ENCODE measurements at places on chromosomes 2 and 18.
A peak's percentile ranks its signal among the peaks of the same experiment; 100 is the strongest.

DNA sequence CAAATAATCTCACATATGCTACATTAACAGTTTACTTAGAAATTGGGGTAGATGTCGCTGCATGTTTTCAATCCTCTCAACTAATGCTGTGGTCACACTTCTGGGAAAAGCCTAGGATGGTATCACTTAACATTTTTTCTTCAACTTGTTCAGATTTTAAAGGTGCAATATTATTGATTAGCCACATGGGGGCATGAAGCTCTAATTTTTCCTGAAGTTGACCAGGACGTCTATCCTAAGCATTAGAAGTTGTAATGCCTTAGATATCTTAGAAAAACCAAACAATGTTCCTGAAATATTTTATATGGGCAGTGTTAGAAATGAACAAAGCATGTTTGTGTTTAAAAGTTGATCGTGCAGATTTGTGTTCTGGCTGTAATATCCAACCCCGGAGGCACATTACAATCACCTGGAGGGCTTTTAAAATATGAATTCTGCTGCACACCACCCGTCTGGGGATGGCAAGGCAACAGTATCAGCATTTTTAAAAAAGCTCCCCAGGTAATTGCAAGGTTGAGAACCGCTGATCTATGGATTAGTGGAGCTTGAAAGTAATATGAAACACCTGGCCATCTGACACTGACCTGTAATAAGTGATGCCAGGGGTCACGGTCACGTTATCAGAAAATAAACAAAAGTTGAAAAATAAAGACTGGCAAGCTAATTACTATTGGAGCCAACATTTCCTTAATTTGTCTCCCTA lies 100.5 kb upstream of the LMAN1 start:
- no peak for DNase-seq

GRCh38 chr2:159913900-159914299 lies 115.9 kb upstream of the CD302 start:
- DNase-seq: no peak

DNA sequence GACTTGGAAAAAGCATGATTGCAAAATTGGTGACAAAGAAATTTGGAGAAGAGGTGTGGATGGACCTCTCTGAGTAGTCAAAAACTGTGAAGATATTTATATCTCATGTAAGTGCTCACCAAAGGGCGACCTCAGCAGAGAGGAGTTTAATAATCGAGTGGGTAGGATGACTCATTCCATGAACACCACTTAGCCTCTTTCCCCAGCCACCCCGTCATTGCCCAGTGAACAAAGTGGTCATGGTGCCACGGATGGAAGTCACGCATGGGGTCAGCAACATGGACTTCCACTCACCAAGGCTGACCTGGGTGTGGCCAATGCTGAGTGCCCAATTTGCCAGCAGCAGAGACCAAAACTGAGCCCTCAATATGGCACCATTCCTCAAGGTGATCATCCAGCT lies 997.4 kb upstream of the GYPC start:
- no peak for DNase-seq

DNA sequence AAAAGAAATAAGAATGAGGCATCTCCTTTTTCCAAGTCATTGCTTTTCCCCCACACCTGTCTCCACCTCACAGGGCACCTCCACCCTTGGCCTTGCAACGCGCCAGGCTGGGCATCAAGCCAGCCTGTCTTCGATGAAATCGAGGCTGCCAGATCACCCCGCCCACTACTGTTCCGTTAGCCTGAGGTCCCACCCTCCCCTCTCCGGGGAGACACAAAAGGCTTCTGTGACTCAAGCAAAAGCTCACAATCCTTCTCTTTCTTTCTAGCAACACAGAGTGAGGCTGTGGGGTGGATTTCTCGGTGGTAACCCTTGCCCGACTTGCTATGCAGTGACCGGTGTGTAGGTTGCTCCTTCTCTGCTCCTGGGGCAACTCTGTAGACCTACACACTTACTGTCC lies 9.9 kb downstream of the TNP1 start:
- no peak for DNase-seq

GRCh38 chr18:8976606-8977005 lies 125.9 kb upstream of the NDUFV2 start:
- no peak for DNase-seq

DNA sequence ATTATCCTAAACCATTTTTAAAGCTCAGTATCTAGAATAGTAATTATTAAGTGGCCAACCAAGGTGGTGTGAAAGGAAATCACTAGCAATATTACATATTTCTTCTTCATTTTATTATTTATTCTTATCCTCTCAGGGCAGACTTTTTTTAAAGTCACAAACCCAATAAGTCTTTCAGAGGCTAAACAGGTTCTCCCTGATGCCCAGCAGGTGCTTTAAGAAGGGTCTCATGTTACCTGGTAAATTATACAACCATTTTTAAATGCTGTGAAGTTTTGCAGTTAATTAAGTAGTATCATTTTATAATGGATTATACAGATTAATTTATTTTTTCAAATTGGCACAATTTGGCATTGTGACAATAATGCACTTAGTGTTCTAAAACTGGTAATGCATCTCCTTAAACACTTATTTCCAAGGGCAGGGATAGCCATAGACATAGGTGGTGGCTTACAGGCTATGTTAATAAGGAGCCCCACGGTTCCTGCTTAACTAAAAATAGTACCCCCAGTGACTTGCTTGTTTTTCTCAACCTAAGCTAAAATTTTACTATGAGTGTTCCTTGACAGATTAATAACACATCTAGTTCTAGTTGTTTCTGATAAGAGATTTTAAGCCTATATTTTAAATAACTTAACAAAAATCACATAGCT lies 67.0 kb downstream of the PMS1 start:
- DNase-seq: no peak

DNA sequence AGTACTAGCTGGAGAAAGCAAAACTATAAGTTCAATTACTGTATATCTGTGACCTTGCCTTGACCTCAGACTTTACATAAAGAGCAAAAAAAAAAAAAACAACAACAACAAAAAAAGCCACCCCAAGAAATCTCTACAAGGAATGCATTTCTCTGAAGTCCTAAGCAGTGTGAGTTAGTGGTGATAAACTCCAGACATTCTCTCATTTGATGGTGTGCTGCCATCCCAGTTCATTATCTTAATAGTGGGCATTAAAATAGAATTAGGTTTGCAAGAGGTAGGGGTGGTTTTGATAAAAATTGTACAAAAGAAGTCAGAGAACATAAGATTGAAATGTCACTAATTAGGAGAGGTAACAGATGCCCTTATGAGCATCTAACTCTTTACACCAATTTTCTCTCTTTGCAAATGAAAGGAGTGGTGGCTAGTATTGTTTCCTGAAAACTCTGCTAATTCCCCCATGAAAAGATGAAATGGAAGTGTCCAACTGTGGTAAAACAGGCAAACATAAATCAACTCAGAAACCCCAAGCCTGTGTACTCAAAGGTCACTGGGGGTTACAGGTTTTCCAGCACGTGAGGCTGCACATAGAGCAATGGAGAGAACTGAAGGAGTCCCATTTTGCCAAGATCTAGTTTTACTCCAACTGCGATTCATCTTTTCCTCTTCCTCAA lies 131.9 kb downstream of the MEIS1 start:
- no peak for DNase-seq

DNA sequence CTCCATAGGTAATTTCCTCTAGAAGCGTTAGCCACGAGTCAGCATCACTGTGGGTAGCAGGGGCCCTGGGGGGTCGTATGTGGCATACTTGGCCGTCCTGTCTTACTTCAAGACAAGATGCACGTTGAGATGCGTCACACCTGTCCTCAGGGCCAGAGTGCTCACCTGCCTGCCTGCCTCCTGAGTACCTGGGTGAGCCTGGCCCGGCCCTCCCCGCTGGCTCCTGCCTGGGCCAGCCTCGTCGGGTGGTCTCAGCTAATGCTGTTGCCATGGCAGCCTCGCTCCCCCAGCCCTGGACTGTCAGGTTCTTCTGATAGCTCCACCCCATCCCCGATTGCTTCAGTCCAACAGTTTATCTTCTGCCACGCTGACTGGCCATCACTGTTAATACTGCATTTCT lies 232.4 kb downstream of the GBX2 start:
- DNase-seq: no peak

DNA sequence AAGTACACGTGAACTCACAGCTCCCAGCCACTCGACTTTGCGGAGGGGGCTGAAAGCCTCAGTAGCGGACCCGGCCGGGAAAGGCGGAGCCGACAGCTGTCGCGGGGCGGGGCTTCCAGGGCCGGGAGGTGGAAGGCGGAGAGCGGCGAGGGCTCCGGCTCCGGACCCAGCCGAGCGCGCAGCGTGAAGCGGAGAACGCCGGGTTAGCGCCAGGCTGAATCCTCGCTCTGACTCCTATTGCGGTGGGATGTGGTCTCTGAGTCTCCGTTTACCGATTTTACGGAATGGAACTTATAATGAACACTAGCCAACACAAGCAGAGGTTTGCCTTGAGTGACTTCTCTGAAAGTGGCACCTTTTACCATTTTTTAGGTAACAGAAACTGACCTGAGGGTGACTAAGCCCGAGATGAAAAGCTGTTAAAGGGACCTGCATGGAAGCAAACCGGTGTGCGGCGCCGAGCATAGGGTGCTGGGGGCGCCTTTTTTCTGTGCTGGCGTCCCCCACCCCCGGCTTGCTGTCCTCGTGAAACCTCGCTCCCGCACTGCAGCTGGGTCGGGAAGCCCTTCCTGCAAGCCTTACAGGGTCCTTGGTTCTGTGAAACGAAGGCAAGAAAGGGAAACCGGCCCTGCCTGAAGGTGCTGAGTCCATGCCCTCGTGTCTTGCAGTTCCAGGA lies 72.9 kb downstream of the EN1 start:
- peak; percentile 45 for DNase-seq

GRCh38 chr2:235694721-235695601 lies 201.1 kb downstream of the AGAP1 start:
- no peak for DNase-seq

DNA sequence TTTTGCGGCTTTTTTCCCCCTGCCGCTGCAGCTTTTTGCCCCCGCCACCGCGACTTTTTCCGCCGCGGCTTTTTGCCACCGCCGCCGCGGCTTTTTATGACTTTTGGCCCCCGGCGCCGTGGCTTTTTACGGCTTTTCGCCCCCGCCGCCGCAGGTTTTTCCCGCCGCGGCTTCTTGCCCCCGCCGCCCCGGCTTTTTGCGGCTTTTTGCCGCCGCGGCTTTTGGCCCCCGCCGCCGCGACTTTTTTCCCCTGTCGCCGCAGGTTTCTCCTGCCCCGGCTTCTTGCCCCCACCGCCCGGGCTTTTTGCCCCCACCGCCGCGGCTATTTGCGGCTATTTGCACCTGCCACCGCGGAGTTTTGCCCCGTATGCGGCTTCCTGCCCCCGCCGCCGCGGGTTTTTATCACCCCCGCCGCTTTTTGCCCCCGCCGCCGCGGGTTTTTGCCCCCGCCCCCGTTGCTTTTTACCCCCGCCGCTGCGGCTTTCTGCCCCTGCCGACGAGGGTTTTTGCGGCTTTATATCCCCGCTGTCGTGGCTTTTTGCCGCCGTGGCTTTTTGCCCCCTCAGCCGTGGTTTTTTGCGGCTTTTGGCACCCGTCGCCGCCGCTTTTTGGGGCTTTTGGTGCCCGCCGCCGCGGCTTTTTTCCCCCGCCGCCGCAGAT lies 2750.9 kb downstream of the RPIA start:
- no peak for DNase-seq

DNA sequence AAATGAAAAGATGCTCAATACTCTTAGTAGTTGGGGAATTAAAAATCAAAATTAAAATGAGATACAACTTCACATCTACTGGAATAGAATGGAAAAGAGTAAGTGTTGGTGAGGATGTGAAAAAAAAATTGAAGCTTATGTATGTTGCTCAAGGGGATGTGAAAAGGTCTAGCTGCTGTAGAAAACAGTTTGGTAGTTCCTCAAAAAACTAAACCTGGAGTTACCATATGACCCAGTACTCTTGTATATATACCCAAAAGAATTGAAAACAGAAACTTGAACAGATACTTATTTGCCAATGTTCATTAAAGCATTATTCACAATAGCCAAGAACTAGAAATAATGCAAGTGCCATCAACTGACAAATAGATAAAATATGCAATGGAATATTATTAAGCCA lies 208.4 kb downstream of the FIGN start:
- DNase-seq: no peak

GRCh38 chr2:40488927-40489677 lies 37.2 kb upstream of the SLC8A1 start:
- DNase-seq: no peak

GRCh38 chr18:22420652-22421051 lies 2.9 kb upstream of the CTAGE1 start:
- DNase-seq: no peak

DNA sequence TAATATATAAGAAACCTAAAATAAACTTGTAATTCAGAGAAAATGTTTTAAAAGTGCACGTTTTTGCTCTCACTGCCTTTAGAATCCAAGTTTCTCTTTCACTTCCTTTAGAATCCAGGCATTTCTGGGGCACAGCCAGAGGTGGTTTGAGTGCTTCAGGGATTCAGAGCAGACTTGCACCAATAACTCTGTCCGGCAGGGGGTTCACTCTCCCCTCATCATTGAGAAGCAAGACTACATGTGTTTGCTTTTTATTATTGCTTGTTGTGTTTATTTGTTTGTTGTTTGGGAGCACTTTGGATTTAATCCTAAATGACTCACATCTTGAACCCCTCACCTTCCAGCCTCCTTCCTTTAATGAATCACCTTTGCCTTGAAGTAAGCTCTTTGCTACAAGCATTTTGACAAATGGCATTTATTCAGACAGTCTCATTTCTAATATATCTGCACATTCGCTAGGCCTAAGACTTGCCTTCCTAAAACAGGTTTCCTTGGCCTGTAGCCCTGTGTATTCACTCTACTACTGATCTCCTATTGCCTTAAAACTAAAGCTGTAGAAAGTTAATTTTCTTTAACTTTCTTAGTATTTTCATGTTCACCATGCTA lies 233.5 kb upstream of the ATP5MC3 start:
- peak; percentile 55 for DNase-seq

- DNase-seq: no peak
Observed at GRCh38 chr18:23684515-23685197, 4.6 kb upstream of the LAMA3 start.

DNA sequence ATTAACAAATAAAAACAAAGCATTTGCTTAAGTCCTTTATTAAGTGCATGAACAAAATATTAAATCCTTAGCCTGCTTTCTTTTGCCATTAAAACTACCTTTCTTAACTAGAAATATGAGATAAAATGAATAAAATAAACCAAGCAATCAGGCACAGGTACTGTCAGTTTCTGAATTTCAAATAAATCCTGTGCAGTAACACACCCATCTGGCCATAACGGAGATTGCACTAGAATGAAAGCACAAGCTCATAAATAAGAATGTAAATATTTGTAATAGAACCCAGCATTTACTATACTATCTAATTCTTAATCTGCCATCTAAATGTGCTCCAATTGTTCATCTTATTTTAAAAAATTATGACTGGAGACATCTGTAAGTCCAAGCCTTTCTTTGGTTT lies 31.9 kb downstream of the PRKRA start:
- DNase-seq: peak; percentile 21
